Stimulated activated CD8-positive, alpha-beta memory T cell treated with anti-CD3 and anti-CD28 coated beads, Interleukin-2, amount 100 ng/mL, for 1 hour (primary cell): ENCODE measurements at places on chromosomes 7 and 10.

- DNase-seq, result no peak
These were observed 8.4 kb downstream of the TRIM24 start for GRCh38 chr7:138468244-138469123.

DNA sequence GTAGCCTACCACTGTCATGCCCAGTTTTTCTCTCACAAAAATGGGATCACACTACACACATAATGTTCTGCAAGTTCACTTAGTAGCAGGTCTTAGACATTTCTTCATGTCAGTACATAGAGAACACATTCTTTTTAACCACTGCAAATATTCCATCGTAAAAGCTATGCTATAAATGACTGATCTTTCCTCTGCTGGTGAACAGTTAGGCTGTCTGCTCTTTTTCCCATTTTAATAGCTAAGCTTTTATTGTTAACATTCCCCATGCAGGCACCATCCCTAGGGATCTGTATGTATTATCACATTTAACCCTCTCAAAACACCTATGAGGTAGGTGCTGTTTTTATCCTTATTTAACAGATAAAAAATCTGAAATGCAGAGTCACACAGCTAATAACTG lies 46.2 kb upstream of the PDCD4 start:
- no peak for DNase-seq

GRCh38 chr7:142523821-142524460 lies 225.3 kb upstream of the PRSS1 start:
- no peak for DNase-seq

DNA sequence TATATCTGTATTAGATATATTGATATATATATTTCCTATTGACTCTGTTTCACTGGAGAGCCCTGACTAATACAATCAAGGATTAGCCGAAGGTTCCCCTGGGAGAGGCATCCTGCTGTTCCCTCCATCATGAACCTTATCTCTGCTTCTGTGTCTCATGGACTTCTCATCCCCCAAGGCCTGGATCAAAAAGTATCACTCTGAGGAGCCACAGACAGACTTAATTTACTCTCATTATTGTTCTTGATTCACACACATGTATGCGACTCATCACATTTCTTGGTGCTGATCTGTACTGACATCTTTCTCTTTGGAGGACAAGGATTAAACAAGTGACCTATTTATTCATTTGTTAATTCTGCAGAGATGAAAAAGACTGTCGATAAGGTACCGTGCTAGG lies 550.2 kb downstream of the KCNMA1 start:
- DNase-seq, result no peak

- no peak for DNase-seq
These were observed 239.3 kb downstream of the THSD7A start for GRCh38 chr7:11592699-11593098.

DNA sequence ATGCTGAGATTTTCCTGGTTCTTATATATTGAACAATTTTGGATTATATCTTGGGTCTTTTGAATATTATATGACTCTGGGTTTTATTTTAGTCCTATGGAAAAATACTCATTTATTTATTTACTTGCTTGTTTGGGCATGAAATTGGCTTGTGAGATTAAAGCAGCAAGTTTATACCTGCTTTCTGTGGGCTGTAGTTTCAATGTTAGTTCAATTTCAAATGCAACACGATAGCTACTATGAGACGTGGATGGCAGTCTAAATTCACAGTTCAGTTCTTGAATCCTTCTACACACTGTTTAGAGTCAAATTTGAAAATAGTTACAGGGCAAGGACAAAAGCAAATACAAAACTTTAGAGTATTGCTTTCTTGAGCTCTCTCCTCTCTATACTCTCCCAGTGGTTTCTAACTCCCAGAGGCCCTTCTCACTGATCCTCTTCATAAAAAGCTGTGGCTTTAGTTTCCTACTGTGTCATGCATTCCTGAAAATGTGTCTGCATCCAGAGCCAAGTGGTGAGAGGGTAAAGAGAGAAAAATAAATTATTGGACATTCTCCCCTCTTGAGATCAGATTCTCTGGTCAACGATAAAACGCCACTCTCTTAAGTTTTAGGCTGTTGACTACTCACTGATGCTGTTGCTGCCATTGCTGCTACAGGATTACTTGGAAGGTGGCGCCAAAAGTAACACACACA lies 34.4 kb downstream of the POLR1F start:
- DNase-seq, result no peak

GRCh38 chr7:132930881-132931280 lies 151.0 kb downstream of the CHCHD3 start:
- DNase-seq, result no peak

GRCh38 chr10:128859738-128860386 lies 607.2 kb upstream of the MGMT start:
- DNase-seq, result no peak

DNA sequence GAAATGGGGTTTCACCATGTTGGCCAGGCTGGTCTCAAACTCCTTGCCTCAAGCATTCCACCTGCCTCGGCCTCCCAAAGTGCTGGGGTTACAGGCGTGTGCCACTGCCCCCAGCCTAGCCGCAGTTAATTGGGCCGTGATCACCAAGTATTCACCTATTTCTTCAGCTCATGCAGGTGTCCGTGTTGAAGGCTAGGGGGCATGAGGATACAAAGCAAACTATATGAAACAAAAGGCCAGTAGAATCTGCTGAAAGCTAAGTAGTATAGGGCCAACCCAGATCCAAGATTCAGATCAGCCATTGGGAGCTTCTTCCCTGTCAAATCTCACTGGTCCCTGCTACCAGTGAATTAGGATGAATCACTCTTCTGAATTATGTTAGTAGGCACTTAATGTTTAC lies 73.4 kb downstream of the LRRC4 start:
- no peak for DNase-seq
